ENCODE measurements at places on chromosomes 6 and 20.

DNA sequence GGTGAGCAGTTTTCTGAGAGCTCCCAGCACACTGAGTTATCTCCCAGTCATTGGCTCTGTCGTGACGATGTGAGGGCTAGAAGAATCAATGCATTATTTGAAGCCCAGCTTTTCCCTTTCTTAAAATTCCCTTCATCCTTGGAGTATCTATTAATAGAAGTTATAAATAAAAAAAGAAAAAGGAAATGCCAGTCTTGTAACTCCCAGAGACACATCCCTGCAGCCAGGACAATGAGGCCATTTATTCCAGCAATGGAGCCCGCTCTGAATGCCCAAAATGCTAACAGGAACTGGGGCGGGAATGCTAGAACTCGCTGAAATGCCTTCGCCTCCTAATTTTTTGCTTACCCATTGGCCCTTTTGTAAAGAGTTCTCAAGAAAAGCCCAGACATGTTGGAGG, 305.8 kb downstream of the TFAP2C start:
- DNase-seq: no peak

DNA sequence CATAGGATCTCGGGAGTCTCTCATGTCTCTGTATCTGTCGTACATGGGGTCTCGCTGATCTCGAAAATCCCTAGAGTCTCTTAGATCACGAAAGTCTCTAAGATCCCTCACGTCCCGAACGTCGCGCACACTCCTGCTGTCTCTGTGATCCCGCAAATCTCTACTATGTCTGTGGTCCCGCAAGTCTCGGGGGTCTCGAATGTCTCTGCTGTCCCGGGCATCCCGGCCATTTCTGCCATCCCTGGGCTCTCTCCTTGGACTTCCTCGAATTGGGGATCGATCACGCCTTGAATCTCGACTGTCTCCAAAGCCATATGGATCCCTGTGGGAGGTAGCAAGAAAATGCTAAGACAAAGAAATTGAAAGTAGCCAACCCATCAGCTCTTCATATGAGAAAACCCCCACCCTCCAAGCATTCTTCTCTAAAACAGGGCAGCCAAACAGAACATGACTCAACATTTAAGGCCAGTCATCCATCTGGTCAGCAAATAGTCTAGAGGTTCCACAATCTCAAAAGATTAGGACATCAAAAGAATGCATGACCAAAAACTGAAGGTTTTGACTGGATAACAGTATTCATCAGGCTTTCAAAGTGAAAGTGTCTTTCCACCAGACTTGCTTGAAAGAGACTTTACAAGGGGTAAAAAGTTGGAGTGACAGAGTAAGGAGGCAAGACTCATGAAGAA, 19.4 kb downstream of the NCOA5 start:
- DNase-seq: no peak

- no peak for DNase-seq
Measured at GRCh38 chr6:349491-349921, 42.0 kb upstream of the IRF4 start.

- no peak for DNase-seq
Measured at GRCh38 chr6:11307226-11307625, 74.8 kb upstream of the NEDD9 start.

DNA sequence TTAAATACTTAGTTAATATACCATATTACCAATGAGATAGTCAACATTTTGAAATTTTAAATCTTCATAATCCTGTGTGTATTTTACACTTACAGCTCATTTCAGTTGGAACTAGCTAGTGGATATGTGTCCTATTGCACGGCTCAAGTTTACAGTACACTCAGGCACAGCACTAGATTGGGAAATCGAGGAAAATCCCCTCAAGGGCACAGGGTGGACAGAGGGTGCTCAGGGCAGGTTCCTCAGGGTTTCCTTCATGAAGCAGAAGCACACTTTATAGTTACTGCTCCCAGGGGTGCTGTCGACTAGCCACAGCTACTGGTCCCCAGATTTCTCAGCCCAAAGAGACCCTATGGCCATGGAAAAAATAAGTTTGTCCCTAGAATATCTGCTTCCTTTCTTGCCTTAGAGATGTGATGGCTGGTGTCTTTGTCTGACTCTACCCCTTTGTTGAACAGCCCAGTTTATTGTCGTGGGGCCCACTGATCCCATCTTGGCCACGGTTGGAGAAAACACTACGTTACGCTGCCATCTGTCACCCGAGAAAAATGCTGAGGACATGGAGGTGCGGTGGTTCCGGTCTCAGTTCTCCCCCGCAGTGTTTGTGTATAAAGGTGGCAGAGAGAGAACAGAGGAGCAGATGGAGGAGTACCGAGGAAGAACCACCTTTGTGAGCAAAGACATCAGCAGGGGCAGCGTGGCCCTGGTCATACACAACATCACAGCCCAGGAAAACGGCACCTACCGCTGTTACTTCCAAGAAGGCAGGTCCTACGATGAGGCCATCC, 1.5 kb downstream of the BTN2A1 start:
- DNase-seq: no peak

GRCh38 chr6:78799682-78800081, 67.7 kb upstream of the IRAK1BP1 start:
- DNase-seq: no peak

GRCh38 chr20:63945921-63946920, 10.0 kb downstream of the UCKL1 start:
- no peak for DNase-seq

DNA sequence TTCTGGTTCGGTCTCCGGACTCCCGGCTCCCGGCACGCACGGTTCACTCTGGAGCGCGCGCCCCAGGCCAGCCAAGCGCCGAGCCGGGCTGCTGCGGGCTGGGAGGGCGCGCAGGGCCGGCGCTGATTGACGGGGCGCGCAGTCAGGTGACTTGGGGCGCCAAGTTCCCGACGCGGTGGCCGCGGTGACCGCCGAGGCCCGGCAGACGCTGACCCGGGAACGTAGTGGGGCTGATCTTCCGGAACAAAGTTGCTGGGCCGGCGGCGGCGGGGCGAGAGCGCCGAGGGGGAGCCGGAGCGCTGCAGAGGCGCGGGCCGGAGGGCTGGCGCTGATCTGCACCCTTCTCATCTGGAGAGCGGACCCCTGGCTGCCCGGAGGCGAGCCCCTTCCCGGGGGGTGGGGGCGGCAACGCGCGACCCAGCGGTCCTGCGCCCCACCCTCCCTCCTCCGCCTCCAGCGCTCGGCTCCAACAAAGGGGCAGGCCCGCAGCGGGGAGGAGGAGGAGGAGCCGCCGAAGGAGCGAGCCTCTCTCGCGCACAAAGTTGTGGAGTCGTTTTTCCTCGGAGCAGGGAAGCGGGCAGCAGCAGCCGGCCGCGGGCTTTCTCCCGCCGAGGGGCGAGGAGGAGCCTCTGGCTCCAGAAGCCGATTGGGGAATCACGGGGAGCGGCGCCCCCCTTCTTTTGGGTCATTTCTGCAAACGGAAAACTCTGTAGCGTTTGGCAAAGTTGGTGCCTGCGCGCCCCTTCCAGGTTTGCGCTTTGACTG, at the start of gene UTRN:
Gene UTRN (plus strand): TSS at position 553 of the 765 bp plus-strand sequence. CDS start 6,494 bp downstream, outside the sequence.
- peak; percentile 54 for DNase-seq

DNA sequence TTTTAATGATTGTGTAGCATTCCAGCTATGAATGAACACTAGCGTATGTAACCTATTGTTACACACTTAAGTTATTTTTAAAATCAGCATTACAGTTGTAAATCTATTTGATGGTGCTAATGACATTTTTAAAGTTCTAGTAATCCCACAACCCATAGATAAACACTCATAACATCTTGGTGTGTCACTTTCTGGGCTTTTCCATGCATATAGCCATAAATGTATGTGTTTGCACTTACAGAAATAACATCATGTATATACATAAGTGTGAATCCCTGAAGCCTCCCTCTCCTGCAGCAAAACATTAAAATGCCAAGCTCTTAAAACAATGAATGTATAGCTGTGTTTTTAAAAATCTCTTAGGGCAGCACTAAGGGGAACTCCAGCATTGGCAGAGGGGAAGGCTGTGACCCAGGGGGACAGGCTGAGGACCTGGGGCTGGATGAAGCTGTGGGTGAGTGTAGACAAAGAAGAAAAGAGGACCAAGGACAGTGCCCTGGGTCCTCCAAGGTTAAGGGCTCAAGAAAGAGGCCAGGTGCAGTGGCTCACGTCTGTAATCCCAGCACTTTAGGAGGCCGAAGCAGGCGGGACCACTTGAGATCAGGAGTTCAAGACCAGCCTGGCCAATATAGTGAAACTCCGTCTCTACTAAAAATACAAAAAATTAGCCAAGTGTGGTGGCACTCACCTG, 929 bp upstream of the CENPB start:
- DNase-seq: no peak

DNA sequence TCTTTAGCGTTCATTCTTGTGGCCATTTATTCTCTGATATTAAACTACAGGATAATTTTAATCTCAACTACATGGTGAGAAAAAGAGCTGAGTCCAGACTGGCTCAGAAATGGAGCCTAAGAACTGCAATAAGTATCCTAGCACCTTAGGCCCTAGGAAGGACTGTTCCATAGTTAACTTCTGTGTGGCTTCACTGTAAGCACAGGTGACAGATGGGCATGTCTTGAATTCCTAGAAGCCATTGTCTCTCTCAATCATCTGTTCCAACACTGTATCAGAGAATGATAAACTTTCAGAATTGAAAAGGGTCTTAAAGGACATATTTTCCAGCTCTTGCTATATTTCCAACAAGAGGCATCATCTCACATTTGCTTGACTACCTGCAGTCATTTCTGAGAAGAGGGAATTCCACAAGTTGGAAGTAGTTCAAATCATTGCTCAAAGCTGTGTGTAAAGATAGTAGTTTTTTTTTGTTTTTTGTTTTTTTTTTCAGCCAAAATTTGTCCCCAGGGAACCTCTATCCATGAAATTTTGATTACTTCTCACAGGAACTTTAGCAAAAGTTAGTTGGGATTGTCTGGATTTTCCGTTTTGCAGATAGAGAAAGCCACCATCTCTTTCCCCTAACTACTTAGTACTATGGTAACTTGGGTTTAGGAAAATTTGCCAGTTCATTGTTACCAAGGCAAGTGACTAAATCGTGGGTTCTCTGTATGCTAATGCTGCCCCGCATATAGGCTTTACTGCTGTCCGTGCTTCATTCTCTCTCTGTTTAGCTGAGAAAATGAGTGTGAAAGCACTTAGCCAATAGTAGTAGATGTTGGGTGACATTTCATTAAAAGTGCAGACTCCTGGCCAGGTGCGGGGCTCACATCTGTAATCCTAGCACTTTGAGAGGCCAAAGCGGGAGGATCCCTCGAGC, 47.2 kb downstream of the KCNS1 start:
- DNase-seq: no peak

GRCh38 chr20:63860325-63861051, 810 bp upstream of the ABHD16B start:
- DNase-seq: no peak

GRCh38 chr20:52150440-52151258, 40.9 kb downstream of the ZFP64 start:
- DNase-seq: peak; percentile 8

- DNase-seq: no peak
Measured at GRCh38 chr6:4901386-4902061, 102.3 kb downstream of the RPP40 start.
